ENCODE measurements at places on chromosomes 2 and 18.

GRCh38 chr2:142871396-142871795 lies 6.1 kb upstream of the KYNU start:
- DNase-seq, result no peak

DNA sequence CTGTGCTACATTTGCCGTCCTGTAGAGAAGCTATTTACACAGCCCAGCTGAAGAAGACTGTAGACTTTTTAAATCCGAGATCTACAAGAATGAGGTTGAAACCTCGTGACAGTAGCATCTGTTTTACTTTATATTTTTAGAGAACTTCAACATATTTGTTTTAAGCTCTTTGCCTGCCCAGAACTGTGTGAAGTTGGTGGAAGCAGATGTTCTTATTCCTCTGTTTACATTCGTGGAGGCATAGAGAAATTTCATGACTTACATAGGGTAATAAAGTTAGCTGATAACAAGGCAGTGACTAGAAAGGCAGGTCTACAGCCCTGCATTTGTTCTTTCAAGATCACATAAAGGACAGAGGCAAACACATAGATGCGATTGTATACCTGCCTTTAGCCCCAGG lies 47.0 kb upstream of the MAP3K20 start:
- no peak for DNase-seq

DNA sequence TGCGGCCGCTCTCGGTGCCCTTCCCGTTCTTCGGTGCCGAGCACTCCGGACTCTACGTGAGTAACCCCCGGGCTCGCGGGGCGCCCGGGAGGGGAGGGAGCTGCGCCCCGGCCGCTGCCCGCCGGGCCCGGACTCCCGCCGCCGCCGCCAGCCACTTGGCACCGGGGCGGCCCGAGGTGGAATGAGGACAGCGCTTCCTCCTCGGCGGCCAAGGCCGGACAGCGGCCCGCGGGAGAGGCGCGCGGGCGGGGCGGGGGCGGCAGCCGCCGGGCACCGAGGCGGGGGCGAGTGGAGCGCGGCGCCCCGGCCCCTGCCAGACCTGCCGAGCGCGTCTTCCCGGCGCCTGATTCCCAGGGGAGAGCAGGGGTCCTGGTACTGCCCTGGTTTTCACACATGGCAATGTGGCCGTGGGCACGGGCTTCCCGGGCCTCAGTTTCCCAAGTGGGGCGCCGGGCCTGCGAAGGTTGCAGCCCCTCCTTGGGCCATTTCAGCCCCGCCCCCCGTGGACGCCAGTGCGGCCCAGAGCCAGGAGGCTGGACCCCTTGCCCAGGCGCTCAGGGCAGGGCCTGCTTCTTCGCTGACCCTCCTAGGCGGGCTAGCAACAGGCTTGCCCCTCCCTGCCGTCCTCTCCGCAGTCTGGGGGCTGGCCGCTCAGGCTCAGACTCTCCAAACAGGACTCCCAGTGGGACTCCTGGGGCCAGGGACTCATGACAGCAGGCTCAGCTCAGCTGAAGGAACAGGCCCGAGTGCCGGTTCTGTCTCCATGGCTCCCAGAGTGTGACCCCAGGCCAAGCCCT lies 775 bp downstream of the SNED1 start:
- no peak for DNase-seq

GRCh38 chr2:159150280-159150746 lies 136.2 kb downstream of the WDSUB1 start:
- DNase-seq, result no peak

- DNase-seq, result no peak
Measured at GRCh38 chr2:28637066-28638047, 114.3 kb upstream of the PPP1CB start.

DNA sequence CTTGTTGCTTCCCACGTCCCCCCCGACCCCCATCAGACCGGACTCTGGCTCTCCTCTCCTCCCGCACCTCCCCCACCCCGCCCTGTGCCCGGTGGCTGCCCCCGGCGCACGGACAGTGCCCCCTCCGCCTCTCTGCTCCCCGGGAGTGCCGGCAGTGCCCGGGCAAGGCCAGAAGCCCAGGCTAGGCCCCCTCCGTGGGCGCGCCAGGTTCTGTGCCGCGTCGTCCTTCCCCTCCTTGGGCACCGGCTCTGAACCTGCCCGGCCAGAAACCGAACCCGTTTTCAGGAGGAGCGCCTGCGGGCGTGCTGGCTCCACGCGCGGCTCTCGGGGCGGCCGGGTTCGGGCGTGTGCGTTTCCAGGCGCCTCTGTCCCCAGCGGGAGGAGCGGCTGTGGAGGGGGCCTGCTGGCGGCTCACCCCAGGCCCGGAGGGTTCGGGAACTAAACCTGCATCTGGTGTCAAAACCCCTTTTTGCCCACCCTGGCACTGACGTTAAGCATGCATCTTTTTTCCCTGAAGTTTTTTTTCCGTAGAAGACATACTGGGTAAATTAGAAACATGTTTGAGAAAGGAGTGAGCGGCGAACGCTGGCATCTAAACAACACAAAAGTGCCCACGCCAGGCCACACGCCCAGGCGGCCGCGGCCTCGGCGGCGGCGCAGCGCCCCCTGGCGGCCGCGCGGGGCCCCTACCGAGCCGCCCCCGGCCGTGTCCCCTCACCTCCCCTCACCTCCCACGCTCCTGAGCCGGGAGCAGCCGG lies 123.9 kb upstream of the SLC1A4 start:
- DNase-seq, result peak; percentile 19

GRCh38 chr2:190514676-190515075 lies 19.8 kb downstream of the NEMP2 start:
- no peak for DNase-seq

GRCh38 chr2:147049957-147050356 lies 794.9 kb upstream of the ACVR2A start:
- no peak for DNase-seq

GRCh38 chr2:158179660-158180059 lies 78.0 kb downstream of the UPP2 start:
- no peak for DNase-seq

DNA sequence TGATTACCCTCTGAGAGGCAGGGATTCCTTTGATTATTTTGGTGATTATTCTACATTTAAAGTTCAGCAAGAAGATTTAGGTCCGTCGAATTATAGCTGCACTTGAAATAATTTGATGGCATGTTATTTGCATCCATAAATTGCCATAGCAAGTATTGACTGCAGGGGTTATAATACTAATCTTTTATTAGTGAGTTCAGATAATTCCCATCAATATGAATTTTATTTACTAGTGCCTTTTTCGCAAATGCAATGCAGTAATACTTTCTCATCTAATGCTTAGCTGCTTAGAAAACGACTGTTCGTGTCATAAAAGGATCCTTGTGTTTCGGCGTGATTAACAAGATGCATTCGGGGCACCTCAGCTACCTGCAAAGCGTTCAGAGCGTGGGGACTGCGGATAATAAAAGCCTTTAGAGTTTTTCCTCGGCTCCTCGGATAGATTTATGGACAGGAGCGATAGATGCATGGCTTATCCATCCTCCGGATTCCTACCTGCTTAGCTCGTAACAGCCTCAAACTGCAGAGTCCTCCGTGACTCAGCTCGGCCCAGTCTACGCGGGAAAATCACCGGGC lies 2.5 kb upstream of the GBX2 start:
- DNase-seq, result no peak

- DNase-seq, result peak; percentile 5
Measured at GRCh38 chr2:37916512-37917082, 8.5 kb upstream of the RMDN2 start.

DNA sequence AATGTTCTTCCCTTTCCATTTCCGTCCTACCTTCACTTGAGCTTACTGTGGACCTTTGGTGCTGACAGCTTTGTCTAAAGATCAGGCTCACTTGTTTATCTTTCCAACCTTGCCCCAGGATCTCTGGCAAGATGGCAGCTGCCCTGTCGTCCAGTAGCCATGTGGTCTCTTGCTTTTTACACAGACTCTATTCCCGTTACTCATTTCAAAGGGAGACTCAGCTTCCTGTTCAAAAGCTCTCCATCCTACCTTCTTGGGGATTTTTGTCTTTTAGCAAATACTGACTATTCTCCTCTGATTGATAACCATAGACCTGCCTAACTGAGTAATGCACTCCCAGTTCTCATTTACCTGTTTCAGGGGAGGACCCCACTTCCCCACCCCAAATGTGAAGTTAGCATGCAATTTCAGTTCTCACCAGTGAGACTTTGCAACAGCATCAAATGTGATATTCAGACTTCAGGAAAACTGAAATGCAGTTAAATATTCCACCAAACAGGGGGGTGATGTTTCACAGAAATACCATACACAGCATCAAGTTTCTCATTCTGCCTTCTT lies 184.4 kb downstream of the MYO3B start:
- no peak for DNase-seq

GRCh38 chr2:127014630-127015029 lies 92.3 kb downstream of the BIN1 start:
- no peak for DNase-seq

- DNase-seq, result no peak
Measured at GRCh38 chr2:15471606-15472005, 89.5 kb downstream of the NBAS start.

DNA sequence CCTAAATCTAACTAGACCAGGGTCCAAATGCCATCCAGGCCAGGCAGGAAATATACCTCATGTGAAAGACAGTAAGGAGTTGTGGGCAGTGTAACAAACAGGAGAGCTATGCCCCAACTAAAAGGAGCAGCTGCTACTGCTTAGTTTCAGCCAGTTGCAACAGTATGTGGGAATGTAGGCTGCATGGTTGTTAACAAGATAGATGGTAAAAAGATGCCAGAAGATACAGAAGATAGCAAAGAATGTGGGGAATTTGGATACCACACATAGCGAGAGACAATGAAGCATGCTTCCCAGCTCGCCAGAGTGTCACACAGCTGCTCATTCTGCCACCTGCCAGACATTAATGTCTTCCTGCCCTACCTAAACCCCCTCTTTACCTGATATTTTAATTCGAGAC lies 39.4 kb upstream of the CYBRD1 start:
- DNase-seq, result no peak

DNA sequence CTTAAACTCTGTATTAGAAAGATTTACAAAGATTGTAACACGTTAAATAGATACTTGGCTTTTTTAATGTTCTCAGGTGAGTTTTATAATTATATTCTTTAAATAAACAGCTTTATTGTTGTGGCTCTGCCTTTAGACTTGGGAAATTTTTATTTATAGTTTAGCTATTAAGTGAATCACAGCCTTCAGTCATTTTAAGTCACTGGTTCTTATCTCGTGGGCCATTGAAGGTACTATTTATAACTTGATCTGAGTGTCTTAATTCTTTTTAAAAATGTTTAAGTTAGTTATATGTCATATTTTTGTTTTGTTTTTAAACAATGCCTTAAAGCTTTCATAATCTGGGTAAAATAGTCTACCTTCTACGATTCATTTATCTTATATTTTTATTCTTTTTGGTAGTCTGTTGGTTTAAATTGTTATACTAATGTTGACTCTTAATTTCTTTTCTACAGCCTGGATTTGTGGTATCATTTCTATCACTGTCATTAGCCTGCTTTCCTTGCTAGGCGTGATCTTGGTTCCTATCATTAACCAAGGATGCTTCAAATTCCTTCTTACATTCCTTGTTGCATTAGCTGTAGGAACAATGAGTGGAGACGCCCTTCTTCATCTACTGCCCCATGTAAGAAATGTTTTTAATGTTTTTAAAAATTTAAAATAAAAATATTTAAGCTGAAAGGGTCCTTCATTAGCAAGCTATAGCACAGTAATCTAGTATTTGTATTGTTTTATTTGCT lies 49.3 kb downstream of the SLC39A10 start:
- no peak for DNase-seq

- DNase-seq, result no peak
Measured at GRCh38 chr2:1605102-1606045, 138.9 kb downstream of the PXDN start.

GRCh38 chr2:206831442-206831995 lies 66.1 kb downstream of the FASTKD2 start:
- DNase-seq, result no peak

GRCh38 chr2:226137201-226137811 lies 662.3 kb downstream of the IRS1 start:
- DNase-seq, result no peak

DNA sequence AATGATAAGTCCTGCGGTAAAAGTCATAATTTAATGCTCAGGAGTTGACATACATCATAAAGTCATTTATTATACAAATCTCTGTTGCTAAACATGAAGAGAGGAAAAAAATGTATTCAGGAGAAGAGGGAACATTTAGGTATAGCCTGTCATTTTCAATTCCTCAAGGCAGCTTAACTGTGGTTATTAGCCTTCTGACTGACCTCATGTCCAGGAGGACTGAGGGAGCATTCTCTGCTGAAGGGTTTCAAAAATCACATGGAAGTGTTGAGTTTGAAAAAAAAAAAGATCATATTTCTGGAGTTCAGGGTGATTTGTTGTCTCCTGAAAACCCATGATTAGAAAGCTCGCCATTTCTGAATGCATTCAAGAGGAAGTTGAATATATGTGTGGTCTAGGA lies 1371.1 kb upstream of the LRRTM1 start:
- no peak for DNase-seq

DNA sequence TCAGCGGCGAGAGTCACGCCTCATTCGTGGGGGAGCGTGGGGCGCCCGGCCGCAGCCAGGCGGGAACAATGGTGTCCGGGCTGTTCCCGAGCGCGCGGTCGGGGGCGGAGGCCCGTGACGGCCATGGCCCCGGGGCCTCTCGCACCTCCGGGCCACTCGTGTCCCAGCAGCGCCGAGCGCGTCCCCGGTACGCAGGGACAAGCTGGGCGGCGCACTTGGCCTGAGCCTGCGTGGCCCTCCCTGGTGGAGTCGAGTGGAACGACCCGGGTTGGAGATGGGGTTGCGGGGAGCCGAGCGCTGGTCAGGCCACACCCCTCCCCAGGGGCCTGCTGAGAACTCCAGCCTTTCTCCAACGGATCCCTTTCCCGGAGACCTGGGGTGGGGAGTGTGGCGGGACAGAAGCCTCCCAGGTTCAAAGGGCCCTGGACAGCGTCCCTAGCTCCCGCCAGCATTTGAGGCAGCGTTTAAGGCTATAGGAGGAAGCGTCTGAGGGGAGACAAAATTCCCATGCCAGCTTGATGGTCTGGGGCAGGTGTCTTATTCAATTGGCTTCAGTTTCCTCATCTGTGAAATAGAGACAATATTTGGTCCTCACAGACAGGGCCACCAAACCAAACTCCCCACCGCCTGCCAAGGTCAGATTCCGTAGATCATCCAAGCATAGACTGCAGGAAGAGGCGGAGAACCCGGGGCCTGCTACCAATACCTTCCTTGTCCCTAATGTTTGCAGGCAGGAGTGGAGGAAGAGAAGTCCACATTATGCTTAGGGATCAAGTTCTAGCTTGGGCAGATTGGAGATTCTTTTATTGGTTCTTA lies 553 bp downstream of the CNDP2 start:
- no peak for DNase-seq

DNA sequence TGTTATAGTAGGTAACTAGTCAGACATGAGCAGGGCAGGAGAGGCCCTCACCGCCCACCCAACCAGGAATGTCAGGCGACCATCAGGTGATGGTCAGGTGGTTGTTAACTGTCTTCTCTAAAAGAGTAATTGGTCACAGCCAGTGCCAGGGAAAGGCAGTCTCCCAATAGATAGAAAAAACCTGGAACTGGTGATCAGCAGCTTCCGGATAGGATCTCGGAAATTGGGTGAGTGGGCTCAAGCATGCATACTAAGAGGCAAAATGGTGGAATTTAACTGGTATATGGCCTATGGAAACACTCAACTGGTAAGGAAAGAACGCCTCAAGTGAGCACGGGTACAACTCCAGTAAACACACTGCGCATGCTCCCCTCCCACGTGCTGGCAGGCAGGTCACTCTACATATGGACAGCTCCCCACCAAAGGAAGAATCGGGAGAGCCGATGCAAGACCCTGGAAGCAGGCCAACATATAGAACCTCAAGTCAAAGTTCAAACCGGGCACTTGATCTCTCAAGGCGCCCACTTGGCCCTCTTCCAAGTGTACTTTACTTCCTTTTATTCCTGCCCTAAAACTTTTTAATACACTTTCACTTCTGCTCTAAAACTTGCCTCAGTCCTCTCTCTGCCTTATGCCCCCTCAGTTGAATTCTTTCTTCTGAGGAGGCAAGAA lies 43.5 kb upstream of the TMEM131 start:
- DNase-seq, result no peak

All from NCI-H2029 (cell line).